Upper lobe of right lung (tissue), 1 donor: ENCODE measurements at places on chromosomes 2 and 18. TPM values are rescaled to one million over a fixed set of nuclear protein-coding genes. Genes with fewer than 3 reads are reported as not detected.
A peak's percentile ranks its signal among the peaks of the same experiment; 100 is the strongest.

DNA sequence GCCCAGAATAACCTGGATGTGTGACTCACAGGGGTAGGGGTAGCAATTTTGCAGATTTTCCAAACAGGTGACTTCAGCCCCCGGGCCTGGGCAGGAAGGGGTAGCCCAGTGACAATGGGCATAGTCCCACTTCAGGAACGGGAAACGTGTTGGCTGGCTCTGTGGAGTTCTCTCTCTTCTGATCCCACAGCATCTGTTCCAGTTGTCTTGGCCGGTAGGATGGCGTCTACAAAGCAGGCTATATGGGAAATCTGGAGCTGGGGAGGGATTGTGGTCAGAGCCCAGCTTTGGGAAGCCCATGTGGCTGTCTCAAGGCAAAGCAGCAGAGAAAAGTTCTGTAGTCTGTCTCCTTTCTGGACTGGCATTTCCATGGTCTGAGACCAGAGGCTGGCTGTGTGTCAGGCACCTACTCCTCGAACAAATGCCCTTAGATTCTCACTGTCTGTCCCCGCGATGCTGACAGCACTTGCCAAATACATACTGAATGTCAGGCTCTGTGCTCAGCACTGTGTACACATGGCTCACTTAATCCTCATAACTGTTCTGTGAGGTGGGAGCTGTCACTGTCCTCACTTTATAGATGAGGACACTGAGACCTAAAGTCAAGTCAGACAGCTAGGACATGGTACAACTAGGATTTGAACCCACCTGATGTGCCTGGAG, 17.9 kb upstream of the TMEM214 start:
- H3K4me3 ChIP-seq: no peak overlapping the region
- DNase-seq: no peak
- no peaks in the 10 kb centered on the region for H3K36me3 ChIP-seq
- no peak overlapping the region for H3K27ac ChIP-seq

TCF23 gene
- not detected for total RNA-seq

DNA sequence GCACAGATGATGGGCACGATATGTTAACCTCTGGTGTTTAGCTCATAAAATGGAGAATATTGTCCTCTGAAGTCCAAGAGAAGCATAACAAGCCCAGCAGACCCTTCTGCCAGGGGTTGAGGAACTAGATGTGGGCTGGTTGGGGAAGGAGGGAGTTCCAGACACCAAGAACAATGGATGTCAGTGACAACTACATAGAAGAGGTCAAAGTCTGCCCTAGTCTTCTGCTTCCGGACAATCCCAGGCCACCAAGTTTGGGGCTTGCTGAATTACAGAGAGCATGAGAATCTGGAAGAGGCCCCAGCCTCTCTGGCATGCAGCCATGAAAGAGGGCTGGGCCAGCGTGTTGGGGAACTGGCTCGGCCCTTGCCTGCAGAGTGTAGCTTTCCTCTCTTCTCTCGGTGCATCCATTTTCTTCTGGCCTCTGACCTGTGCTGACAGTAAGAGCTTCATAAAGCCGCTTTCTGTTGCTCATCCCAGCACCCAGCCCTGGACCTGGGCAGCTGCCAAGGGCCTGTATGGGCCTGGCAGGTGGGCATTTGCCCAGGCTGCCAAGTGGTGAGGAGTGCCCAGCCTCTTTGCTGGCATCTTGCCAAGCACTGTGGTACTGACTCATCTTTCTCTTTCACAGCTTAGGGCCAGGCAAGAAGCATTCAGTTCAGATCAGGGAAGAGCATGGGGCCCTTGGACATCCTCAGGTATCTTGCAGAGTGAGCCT, 14.6 kb upstream of the LAPTM4A start:
- H3K27me3 ChIP-seq: no peaks in the 10 kb centered on the region
- no peak overlapping the region for H3K27ac ChIP-seq
- no peaks in the 10 kb centered on the region for H3K36me3 ChIP-seq
- peaks cover 8% of the 10 kb centered on the region for H3K4me1 ChIP-seq

DNA sequence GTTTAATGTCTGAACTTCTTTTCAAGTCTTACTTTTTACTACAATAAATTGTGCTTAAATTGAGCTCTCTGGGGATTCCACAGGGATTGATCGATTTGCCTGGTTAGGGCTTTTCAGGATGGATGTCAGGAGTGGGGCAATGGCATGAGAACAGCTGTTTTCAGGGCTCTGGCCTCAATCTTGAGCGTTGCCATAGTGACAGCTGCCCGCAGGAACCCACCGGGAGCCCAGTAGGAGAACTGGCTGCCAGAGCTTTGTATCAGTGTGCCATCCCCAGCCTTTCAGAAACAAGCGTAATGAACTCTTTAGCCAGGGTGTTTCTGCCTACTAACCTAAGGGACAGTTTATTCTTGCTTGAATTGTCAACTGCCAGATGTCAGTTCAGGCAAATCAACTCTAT, 93.5 kb downstream of the GALNT3 start:
- no peaks in the 10 kb centered on the region for H3K27me3 ChIP-seq
- no peaks in the 10 kb centered on the region for H3K36me3 ChIP-seq
- no peaks in the 10 kb centered on the region for H3K4me1 ChIP-seq
- no peak overlapping the region for H3K27ac ChIP-seq
- DNase-seq: no peak

- peaks cover 23% of the 10 kb centered on the region for H3K4me1 ChIP-seq
- no peak overlapping the region for H3K4me3 ChIP-seq
- no peak for DNase-seq
- no peak overlapping the region for H3K27ac ChIP-seq
Measured at GRCh38 chr18:45829855-45830254, 4.4 kb downstream of the SIGLEC15 start.

DNA sequence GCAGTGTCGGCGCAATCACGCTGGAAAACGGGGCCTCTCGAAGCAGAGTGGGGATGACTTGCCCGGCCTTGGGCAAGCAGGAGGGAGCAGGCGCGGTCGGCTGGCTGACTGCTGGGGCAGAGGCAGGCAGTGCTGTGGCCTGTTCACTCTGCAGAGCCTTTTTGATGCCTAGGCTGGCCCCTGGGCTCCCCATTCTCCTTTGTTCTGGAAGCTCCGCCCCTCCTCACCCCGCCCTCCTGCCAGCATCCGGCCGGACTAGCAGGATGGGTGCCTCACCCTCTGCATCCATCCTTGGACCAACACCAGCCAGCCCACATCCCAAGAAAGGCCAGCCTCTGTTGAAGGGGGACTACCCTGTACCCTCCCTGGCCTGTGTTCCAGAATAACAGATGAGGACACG, at the start of gene ASPRV1:
TSS of gene ASPRV1 (minus strand) at position 136 of the 400 bp plus-strand sequence. CDS start 195 bp downstream, outside the sequence.
- H3K4me1 ChIP-seq: no peaks in the 10 kb centered on the region
- H3K36me3 ChIP-seq: no peaks in the 10 kb centered on the region
- peak; percentile 46 for DNase-seq
- no peak within 1 kb of the TSS for H3K4me3 ChIP-seq

GRCh38 chr2:144165599-144166250, 354.2 kb downstream of the ZEB2 start:
- H3K27ac ChIP-seq: no peak overlapping the region
- no peak overlapping the region for H3K4me3 ChIP-seq
- H3K36me3 ChIP-seq: no peaks in the 10 kb centered on the region
- DNase-seq: no peak

IKZF2 gene
- 16.4 TPM for total RNA-seq

- H3K4me1 ChIP-seq: no peaks in the 10 kb centered on the region
- no peak for DNase-seq
- H3K27ac ChIP-seq: no peak overlapping the region
- H3K27me3 ChIP-seq: no peaks in the 10 kb centered on the region
- H3K36me3 ChIP-seq: no peaks in the 10 kb centered on the region
Measured at GRCh38 chr2:65046633-65047407, 9.4 kb upstream of the CEP68 start.

DNA sequence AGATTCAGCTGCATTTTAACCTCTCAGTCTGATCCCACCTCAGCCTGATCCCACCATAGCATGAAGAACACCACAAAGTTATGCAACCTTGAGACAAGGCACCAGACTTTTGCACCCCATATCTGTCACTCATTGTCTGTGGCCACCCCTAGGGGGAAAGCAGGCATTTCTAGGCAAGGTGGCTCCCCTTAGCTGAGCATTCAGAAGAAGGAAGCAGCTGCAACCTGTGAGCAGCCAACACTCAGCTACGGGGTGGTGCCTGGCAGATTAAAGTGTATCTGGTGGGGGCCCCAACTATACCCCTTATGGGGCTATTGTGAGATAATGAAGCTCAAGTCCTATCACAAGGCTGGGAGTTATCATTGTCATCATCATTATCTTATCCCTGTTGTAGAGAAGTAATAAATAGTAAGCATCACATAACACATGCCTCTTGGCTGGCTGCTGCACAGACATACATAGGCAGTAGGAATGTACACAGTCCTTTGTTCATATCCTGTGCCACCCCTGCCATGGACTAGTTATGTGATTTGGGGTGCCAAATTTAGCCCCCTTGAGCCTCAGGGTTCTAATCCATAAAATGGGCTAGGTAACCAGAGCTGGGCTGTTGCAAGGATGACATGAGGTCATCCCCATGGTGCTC, 20.6 kb upstream of the TMEM163 start:
- no peaks in the 10 kb centered on the region for H3K27me3 ChIP-seq
- no peak overlapping the region for H3K4me3 ChIP-seq
- no peak for DNase-seq

- H3K4me3 ChIP-seq: no peak overlapping the region
- no peak for DNase-seq
- H3K36me3 ChIP-seq: peaks cover 8% of the 10 kb centered on the region
- H3K4me1 ChIP-seq: peaks cover 24% of the 10 kb centered on the region
- H3K27ac ChIP-seq: peak overlapping the region; percentile 39
- no peaks in the 10 kb centered on the region for H3K27me3 ChIP-seq
Measured at GRCh38 chr2:191345788-191346187, 100.6 kb downstream of the MYO1B start.

GRCh38 chr2:147860009-147860408, 15.2 kb downstream of the ACVR2A start:
- H3K27ac ChIP-seq: no peak overlapping the region
- H3K27me3 ChIP-seq: no peaks in the 10 kb centered on the region
- H3K36me3 ChIP-seq: no peaks in the 10 kb centered on the region
- H3K4me1 ChIP-seq: peaks cover 4% of the 10 kb centered on the region

GRCh38 chr2:138838851-138839620, 58.8 kb upstream of the NXPH2 start:
- H3K4me3 ChIP-seq: no peak overlapping the region
- no peak for DNase-seq
- no peak overlapping the region for H3K27ac ChIP-seq
- no peaks in the 10 kb centered on the region for H3K4me1 ChIP-seq

DNA sequence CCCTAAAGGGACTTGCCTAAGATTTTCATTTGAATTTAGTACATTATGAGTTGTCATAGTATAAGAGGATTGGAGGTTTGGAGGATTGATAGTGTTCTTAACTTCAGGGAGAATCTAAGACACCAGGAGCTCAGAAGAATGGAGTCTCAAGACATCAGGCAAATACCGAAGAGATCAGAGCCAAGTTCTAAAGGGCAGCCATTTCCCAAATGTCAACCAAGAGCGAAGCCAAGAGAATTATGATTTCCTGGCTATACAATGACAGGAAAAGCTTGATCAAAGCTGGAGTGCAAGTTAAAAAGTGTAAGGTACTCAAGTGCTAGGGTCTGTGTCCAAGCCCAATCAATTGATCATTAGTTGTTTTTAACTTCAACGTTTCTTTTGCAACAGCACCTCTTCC, 283.0 kb upstream of the FN1 start:
- DNase-seq: no peak
- H3K4me3 ChIP-seq: no peak overlapping the region
- peak overlapping the region; percentile 9 for H3K27ac ChIP-seq
- no peaks in the 10 kb centered on the region for H3K27me3 ChIP-seq
- H3K36me3 ChIP-seq: no peaks in the 10 kb centered on the region
- peaks cover 20% of the 10 kb centered on the region for H3K4me1 ChIP-seq
